ENCODE measurements at places on chromosomes 4 and X.

- DNase-seq = no peak
Measured at GRCh38 chr4:18103876-18104605, 82.5 kb upstream of the LCORL start.

- DNase-seq = no peak
Measured at GRCh38 chr4:15771216-15772058, 6.7 kb upstream of the CD38 start.

DNA sequence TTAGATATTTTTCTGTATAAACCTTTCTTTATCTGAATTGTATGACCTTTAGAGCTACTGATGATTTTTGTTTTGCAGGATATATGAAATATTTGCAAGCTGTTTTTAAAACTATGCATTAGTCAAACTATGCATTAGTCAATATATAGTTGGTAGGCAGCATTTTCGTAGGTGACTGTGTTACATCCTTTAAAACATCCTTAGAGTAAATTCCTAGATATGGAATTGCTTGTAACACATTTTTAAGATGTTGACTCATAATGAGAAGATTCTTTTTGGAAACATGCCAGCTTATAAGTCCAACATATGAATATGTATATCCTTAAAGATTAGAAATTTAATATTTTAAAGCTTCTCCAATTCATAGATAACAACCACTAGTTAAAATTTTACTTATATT, 1768.5 kb downstream of the PCDH7 start:
- no peak for DNase-seq

DNA sequence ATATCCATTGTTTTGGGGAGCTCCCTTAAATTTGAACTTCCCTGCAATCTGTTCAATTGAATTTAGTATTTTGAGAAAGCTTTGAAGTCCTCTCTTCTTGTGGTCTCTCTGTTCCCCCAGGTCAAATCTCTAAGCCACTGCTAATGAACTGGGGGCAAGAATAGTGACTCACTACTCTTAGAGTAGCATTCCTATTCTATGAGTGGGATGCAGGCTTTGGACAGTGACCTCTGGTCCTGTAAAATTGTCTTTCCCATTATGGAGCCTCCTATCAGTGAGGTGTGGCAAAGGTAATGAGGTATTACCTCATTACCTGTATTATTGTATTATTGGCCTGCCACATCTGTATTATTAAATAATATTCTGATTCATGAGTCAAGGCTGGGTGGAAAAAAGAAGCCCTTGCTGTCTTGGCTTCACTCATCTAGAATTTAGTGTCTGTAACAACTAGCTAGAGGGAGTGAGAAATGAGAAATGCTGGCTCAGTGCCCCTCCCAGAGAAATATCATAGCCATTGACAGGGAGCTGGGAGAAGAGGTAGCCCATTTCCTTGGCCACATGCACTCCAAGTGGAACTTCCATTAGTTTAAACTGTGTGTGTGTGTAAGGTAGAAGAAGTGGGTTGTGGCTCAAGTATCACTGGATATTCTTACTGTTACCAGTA, 393.9 kb upstream of the CTSO start:
- DNase-seq = no peak

GRCh38 chr4:189129044-189129694, 811.5 kb upstream of the FRG1 start:
- DNase-seq = no peak

Data from SK-N-DZ (cell line).